Stimulated activated CD4-positive, alpha-beta T cell treated with anti-CD3 and anti-CD28 coated beads, Interleukin-4, amount 100 ng/mL, for 48 hours (primary cell): ENCODE measurements at places on chromosomes 3 and 15.

- no peak for DNase-seq
These were observed 22.0 kb downstream of the CRBN start for GRCh38 chr3:3157484-3157883.

- no peak for DNase-seq
These were observed 143.4 kb downstream of the PDCD6IP start for GRCh38 chr3:33941804-33942203.

DNA sequence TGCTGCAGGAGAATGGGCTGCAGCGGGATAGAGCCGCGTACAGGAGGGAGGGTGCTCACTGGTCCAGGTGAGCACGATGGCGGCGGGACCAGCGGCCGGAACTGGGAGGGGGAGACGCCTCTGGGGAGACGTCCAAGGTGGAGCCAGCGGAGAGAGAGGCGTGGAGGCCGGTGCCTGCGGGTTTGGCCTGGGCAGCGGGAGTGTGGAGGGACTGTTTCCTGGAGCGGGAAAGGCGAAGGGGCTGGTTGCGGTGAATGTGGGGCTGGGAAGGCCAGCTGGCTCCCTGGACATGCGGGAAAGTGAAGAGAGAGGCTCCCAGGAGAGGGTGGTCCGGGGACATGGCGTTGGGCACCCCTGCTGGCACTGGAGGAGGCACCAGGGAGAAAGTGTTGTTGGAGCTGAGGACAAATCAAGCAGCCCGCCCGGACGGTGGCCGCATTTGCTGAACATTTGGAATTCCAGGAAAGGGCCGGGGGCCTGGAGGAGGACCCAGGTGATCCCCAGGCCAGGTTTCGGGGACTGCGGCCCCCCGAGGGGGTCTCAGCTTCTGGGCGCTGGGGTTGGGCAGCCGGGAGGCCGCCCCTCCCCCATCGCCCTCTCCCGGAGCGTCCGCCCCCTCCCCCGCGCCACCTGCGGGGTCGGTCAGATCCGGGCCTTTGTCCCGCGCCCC is 34.3 kb downstream of the DNAJB8 start:
- DNase-seq = no peak

GRCh38 chr3:61460636-61461035 is 100.7 kb upstream of the PTPRG start:
- DNase-seq = no peak

DNA sequence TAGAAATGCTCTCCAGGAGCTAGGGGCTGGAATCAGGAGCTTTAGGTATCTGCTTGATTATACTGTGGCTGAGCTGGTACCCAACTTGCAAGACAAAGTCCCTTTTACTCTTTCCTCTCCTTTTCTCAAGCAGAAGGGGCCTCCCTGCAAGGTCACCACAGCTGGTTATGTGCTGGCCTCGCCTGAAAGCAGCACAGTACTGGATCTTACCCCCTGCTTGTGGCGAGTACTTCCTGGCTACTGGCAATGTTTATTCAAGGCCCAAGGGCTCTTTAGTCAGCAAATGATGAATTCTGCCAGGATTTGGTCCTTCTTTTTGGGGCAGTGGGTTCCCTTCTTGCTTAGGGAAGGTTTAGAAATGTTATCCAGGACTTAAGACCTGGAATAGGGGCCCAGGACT is 234.6 kb downstream of the RAP2B start:
- no peak for DNase-seq

GRCh38 chr3:139674571-139675260 is 3.1 kb downstream of the NMNAT3 start:
- no peak for DNase-seq

- no peak for DNase-seq
These were observed 466.8 kb upstream of the EPHA3 start for GRCh38 chr3:88640581-88640980.

GRCh38 chr3:36650271-36650671 is 114.1 kb downstream of the DCLK3 start:
- DNase-seq = no peak

DNA sequence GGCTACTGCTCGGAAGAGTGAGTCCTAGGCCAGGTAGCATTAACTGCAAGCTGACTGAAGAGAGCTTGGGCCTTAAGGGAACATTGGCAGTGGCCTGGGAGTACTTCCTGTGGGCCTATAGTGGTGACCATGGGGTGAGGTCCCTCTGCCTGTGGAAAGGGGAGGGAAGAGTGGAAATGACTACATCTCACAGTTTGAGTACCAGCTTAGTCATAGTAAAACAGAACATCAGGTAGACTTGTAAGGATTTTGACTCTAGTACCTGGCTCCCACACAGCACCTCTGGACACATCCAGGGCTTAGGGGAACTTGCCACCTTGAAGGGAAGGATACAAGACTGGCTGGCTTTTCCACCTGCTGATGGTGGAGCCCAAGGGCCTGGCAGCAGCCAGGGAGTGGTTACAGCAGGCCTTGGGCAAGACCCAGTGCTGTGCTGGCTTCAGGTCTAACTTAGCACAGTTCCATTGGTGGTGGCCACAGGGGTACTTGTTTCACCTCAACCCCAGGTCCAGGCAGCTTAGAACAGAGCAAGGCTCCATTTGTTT is 147.8 kb downstream of the SLC9A9 start:
- DNase-seq = no peak

GRCh38 chr3:17747174-17747889 is 4.9 kb upstream of the TBC1D5 start:
- no peak for DNase-seq

DNA sequence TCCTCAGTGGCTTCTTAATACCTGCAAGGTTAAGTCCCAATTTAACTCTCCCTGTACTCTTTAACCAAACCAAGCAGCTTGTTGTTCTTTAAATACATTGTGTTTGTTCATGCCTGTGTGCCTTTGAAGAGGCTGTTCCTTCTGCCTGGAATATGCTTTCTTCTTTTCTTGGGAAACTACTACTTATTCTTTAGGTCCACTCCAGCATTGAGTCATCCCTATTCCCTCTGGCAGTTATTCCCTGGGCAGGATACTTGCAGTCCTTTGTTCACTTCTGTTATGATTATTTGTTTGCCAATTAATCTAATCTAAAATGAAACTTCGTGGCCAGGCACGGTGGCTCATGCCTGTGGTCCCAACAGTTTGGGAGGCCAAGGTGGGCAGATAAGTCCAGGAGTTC is 139.3 kb downstream of the ZNF609 start:
- no peak for DNase-seq

DNA sequence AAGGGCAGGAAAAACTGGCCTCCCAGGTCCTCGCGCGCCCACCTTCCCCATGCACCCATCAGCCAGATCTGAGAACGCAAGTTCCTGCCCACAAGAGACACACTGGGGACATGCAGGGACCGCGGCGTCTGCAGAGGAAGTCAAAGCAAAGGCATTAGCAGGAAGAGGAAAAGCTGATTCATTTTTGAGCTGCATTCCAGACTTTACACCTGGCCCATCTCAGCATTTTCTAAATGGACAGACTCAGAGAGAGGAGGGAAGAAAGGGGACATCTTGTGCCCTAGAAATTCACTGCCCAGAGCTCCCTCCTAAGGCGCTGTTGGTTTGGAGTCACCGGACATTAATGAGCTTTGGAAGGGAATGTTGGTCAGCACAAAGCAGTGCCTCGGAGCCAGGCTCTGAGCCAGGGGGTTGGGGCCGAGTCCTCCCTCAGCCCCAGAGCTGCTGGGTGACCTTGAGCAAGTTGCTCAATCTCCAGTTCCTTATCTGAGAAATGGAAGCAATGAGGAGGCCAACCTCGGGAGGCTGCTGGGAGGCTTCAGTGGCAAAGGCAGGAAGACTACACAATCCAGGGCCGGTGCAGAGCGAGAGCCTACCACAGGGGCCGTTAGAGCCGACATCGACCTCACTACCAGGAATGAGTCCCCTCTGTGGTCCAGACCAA is 150.5 kb upstream of the IQSEC1 start:
- DNase-seq = no peak

GRCh38 chr3:152019508-152019907 is 146.1 kb downstream of the SUCNR1 start:
- DNase-seq = no peak

GRCh38 chr3:122283796-122284445 is 41.1 kb upstream of the CSTA start:
- DNase-seq = no peak

DNA sequence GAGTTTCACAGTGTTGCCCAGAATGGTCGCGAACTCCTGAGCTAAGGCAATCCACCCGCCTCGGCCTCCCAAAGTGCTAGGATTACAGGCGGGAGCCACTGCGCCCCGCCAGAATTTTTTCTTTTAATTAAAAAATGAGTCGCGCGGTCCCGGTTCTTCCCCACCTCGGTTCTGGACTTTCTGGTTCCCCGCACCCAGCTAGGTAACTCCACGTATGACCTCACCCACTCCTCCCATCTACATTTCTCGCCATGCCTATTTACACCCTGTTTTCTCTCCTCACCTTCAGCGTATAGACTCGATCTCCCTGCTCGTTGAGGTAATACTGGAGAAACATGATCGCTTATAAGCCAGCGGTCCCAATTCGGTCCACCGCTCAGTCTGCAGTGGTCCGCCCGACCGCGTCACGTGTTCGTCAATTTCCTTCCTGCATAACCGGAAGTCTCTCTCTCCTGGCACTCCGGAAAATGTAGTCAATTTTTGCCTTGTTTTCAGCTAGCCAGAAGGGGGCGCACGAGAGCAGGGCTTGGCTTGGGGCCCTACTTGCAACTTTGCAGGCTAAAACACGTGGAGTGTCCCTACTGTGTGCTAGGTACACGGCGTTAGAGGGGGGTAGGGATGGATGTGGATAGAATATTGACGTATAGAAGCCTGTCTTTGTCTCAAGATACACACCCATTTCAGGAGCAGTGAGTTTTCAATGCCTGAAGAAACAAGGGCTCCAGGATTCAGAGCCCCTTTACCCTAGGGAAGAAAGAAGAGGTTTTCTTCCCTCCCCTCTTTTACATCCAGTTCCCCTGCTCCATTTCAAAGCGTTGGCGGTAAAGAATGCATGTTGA is at the start of the genes NOP10 and NUTM1:
Gene NOP10, minus strand, starts transcription at position 400 of the 839 bp plus-strand sequence. Its CDS starts 63 bp downstream, at position 337.
Gene NUTM1, plus strand, starts transcription at position 579 of the 839 bp plus-strand sequence. CDS start 382 bp downstream, outside the sequence.
- DNase-seq = peak; percentile 98

- no peak for DNase-seq
These were observed 23.5 kb upstream of the ELP6 start for GRCh38 chr3:47536967-47537366.

GRCh38 chr15:40445421-40445922 is 4.7 kb downstream of the BAHD1 start:
- no peak for DNase-seq

DNA sequence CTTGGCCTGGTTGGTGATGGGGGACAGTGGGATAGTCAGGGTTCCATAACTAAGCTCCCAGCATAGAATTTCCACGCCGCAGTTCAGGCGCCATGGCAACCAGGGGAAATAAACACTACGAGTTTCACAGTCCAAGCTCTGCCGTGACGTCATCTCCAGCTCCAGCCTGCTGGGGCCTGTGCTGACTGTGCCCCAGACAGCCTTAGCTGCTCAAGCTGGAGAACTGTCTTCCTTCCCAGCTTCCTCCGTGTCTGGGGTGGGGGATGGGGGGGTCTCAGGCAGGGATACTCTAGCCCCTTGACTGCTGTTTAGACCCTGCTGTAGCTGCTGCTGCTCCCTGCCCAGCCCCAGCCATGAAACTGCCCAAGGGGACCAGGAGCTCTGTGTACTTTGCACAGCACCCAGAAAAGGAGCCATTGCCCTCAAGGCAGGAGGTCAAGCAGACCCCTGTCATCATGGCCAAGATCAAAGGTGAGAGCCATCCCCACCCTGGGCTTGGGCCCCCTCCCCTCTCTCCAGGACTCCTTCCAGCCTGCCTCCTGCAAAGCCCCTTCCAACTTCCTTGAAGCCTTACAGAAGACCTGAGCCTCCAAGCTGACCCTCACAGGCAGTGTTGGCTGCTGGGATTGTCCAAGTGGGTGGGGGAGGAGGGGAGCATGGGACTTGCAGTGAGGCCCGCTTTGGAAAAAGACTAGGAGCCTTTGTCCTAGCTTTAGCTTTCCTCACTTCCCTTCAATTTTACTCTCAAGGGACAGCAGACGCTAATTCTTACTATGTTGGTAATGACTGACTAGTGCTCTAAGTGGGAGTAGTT is 11.4 kb upstream of the CSPG4 start:
- DNase-seq = peak; percentile 46

- DNase-seq = no peak
These were observed 13.1 kb upstream of the DYNC1LI1 start for GRCh38 chr3:32583708-32584107.

GRCh38 chr3:197440717-197441303 is 115.0 kb downstream of the BDH1 start:
- no peak for DNase-seq

GRCh38 chr15:70566047-70566835 is 197.1 kb downstream of the UACA start:
- DNase-seq = no peak

GRCh38 chr15:60788692-60789103 is 309.8 kb upstream of the ICE2 start:
- DNase-seq = no peak

- DNase-seq = no peak
These were observed at the start of gene PRR23B for GRCh38 chr3:139020868-139021234. PRR23B (minus strand) TSS chr3:139020926; CDS start chr3:139020661, 265 bp downstream.

- DNase-seq = no peak
These were observed 198.8 kb downstream of the XXYLT1 start for GRCh38 chr3:195071916-195072820.

- DNase-seq = peak; percentile 7
These were observed 164.0 kb downstream of the IL20RB start for GRCh38 chr3:137121704-137122314.

GRCh38 chr3:185939721-185940120 is 1.9 kb upstream of the TRA2B start:
- DNase-seq = no peak

- no peak for DNase-seq
These were observed 106.4 kb downstream of the MFSD1 start for GRCh38 chr3:158908187-158908734.

- DNase-seq = no peak
These were observed 70.0 kb downstream of the MITF start for GRCh38 chr3:69809076-69809835.

GRCh38 chr3:130779486-130779885 is 32.9 kb upstream of the PIK3R4 start:
- DNase-seq = no peak

DNA sequence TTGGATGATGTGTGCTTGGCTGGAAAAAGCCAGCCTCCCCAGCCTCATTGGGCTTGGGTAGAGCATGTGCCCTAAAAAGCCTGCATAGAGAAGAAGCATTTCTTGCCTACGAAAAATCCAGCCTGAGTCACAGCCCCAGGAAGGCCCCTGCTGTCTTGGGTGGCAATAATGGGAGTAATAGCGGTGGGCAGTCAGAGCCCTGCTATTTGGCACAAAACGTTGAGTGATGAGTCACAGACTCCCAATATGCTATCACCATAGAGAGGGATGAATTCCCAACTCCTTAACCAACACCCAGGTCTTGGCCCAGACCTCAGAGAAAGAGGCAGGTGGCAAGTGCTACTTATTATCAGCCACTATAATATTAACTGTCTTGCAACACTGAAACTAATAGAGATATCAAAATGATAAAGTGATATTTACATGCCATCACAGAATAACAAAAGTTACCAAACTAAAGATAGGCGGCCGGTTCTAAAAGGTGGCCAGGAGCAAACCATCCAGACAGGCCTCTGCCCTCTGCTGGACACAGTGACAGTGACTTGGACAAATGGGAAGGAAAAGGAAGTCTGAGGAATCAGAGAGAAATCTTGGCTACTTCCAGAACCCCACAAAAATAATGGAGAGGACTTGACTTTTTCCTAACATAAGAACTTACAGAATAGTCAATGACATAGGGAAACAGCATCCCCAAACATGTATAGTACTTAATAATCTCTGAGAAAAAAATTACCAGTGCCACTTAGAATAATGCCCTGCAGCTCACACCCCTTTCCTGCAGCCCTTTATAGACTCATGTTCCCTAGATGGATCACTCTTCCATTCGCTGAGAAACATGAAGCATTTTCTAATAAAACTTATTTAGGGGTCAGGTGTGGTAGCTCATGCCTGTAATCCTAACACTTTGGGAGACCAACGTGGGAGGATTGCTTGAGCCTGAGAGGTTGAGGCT is 51.9 kb upstream of the MUC13 start:
- DNase-seq = no peak

GRCh38 chr3:156108616-156109015 is 11.8 kb upstream of the KCNAB1 start:
- no peak for DNase-seq
